ENCODE measurements at places on chromosomes 4 and X. TPM values are rescaled to one million over a fixed set of nuclear protein-coding genes. Genes with fewer than 3 reads are reported as not detected.

DNA sequence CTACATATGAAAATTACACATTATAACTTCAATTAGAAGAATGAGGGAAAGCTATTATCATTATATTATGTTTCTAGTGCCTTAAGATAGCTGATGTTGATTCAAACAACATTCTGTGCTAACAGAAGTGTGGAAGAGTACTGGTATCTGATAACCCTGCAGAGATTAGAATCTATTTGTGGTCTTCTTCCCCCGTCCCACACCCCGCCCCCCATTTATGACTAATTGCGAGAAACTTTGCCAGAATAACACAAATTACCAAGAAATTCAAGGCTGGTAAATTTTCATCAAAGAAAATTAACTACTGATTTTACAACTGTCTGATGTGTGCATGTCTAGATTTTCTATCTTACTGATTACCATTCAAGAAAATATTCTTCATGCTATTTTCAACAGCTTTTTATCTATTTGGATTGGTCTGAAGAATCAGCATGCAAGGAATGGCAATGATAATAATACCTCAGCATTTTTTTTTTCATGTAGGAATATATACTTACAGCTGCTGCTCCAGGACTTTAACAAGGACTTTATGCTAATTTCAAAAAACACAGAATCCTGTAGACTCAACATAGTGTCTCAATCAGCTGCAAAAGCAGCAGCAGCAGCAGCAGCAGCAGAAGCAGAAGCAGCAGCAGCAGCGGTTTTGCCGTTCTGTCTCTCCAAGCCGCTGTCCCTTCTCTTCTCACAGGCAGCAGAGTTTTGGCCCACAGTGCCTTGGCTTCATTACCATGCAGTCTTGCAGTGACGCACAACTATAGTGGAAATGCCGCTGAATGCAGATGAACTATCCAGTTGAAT lies 126.7 kb downstream of the FRYL start:
- no peaks in the 10 kb centered on the region for H3K36me3 ChIP-seq
- no peaks in the 10 kb centered on the region for H3K27me3 ChIP-seq
- no peak overlapping the region for H3K4me3 ChIP-seq
- H3K27ac ChIP-seq = peak overlapping the region; percentile 62
- 0 out of 2 replicates have a peak, but pooled peaks cover 9% of the 10 kb centered on the region for H3K4me1 ChIP-seq

DNA sequence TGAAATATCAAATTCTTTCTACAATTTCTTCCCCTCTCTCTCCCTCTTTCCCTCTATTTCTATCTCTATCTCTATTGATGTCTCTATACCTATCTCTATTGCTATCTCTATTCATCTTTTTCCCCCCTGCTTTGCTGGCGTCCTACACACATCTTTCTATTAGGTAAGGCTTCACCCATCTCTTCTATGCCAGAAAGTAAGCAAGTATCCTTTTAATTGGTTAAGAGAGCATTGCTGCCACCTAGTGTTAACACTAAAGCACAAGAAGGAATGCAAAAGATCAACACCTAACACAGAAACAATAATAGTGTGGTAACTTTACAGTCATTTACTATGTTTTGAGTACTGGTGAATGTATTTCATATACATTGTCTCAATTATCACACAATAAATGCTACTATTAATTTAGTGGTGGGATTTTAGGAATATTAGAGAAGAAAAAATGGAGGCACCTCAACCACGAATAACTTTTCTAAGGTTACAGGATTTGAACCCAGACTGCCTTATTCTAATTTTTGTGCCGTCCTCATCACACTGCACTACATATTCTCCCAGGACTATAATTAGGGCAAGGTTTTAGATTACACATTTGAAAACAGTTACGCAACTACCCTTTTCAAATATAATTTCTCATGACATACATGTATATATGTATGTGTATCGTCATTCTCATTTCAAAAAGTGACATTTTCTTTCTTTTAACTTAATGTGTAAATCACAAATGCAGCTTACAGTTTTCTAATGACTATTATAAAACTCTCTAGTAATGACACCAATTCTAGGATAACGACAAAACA lies 3.7 kb upstream of the C4orf36 start:
- no peak overlapping the region for H3K4me3 ChIP-seq
- H3K27me3 ChIP-seq = peaks cover 7% of the 10 kb centered on the region
- H3K27ac ChIP-seq = no peak overlapping the region
- H3K36me3 ChIP-seq = no peaks in the 10 kb centered on the region
- peaks cover 9% of the 10 kb centered on the region for H3K4me1 ChIP-seq
- DNase-seq = peak; percentile 90

DNA sequence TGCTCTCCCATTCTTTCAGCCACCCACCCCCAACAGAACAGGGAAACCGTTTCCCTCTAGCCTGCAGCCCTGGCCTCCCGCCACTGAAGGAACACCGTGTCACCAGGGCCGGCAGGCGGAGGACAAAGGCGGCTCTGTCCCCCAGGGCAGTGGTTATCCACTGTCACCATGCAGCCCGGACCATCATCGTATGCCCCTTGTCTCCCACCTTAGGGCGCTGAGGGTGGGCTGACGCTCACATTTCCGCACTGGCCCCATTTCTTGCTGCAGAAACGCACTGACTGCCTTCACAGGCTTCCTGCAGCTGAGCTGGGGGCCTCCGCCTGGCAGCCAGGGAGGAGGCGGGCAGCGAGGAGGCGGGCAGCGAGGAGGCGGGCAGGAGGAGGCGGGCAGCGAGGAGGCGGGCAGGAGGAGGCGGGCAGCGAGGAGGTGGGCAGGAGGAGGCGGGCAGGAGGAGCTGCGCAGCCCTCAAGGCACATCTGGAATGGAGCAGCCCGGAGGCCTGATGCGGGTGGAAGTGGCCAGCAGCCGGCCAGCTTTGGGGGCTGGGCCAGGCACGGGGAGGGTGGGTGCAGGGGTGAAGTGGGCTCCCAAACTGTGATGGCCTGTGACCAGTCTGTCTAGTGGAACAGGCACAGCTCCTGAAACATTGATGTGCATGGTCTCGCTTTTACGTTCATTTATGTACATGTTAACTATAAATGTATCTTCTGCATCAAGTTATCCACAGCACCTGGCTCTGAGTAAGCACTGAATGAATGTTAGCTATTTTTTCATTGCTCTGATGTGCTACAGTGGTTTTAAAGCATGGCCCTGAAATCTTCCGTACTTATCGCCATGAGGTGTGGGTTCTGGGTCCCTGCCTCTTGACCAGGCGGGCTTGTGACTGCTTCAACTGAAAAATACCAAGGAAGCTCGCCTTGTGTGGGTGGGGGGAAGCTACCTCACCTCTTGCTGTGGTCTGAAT lies 20.6 kb upstream of the KIAA0232 start:
- no peak overlapping the region for H3K4me3 ChIP-seq
- no peak for DNase-seq
- H3K36me3 ChIP-seq = no peaks in the 10 kb centered on the region
- no peaks in the 10 kb centered on the region for H3K27me3 ChIP-seq
- no peak overlapping the region for H3K27ac ChIP-seq

The CXCL13 gene
- not detected for total RNA-seq
